ENCODE measurements at places on chromosomes 7 and 10. TPM values are rescaled to one million over a fixed set of nuclear protein-coding genes. Genes with fewer than 3 reads are reported as not detected.
A peak's percentile ranks its signal among the peaks of the same experiment; 100 is the strongest.

- no peak for DNase-seq
- no peak overlapping the region for H3K4me3 ChIP-seq
- peaks cover 5% of the 10 kb centered on the region for H3K4me1 ChIP-seq
- H3K36me3 ChIP-seq, result no peaks in the 10 kb centered on the region
- H3K27me3 ChIP-seq, result no peaks in the 10 kb centered on the region
- H3K27ac ChIP-seq, result no peak overlapping the region
Observed at GRCh38 chr10:680146-680545, 9.3 kb downstream of the DIP2C start.

GRCh38 chr10:14667781-14668180 is 106.9 kb downstream of the FAM107B start:
- H3K4me3 ChIP-seq, result no peak overlapping the region
- H3K4me1 ChIP-seq, result peaks cover 6% of the 10 kb centered on the region
- no peak for DNase-seq
- H3K27ac ChIP-seq, result peak overlapping the region; percentile 60
- H3K36me3 ChIP-seq, result no peaks in the 10 kb centered on the region

DNA sequence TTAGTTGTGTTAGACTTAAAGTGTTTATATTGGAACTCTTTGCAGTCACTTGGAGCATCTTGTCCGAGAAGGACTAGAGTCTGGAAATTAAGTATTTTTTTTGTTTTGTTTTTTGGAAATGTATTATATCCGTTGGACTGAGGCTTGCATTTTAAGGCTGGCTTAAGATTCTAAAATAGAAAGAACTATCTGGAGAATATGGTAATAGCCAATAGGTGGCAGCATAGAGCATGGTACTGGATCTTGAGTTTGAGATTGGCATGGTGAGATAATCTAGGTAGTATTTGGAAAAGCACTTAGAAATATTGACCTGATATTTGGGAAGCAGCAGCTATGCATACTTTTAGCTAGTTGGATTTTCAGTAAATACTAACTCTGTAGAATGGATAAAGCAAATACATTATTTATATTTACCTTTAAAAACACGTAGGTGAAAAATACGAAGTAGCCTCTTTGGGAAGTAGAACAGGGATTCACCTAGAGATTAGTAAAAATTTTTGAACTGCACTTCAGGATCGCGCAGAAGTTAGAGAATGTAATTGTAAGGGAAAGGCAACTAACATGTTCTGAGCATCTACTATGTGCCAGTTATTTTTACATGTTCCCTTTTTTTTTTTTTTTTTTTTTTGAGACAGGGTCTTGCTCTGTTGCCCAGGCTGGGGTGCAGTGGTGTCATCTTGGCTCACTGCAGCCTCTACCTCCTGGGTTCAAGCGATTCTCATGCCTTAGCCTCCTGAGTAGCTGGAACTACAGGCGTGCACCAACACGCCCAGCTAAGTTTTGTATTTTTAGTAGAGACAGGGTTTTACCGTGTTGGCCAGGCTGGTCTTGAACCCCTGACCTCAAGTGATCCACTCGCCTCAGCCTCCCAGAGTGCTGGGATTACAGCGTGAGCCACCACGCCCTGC is 78.6 kb downstream of the LCOR start:
- no peaks in the 10 kb centered on the region for H3K36me3 ChIP-seq
- DNase-seq, result no peak
- H3K27me3 ChIP-seq, result no peaks in the 10 kb centered on the region

- no peaks in the 10 kb centered on the region for H3K36me3 ChIP-seq
- no peaks in the 10 kb centered on the region for H3K27me3 ChIP-seq
- H3K4me3 ChIP-seq, result no peak overlapping the region
- no peak overlapping the region for H3K27ac ChIP-seq
- no peaks in the 10 kb centered on the region for H3K4me1 ChIP-seq
Observed at GRCh38 chr7:127873715-127874636, 157.3 kb downstream of the LRRC4 start.

- H3K27me3 ChIP-seq, result no peaks in the 10 kb centered on the region
- DNase-seq, result no peak
- H3K36me3 ChIP-seq, result no peaks in the 10 kb centered on the region
- H3K27ac ChIP-seq, result no peak overlapping the region
- H3K4me3 ChIP-seq, result no peak overlapping the region
- H3K4me1 ChIP-seq, result no peaks in the 10 kb centered on the region
Observed at GRCh38 chr7:90886416-90886815, 290.3 kb downstream of the CDK14 start.

- no peak overlapping the region for H3K4me3 ChIP-seq
- no peaks in the 10 kb centered on the region for H3K27me3 ChIP-seq
- no peak for DNase-seq
- no peak overlapping the region for H3K27ac ChIP-seq
- no peaks in the 10 kb centered on the region for H3K4me1 ChIP-seq
- no peaks in the 10 kb centered on the region for H3K36me3 ChIP-seq
Observed at GRCh38 chr10:13404305-13404759, 56.2 kb upstream of the SEPHS1 start.

DNA sequence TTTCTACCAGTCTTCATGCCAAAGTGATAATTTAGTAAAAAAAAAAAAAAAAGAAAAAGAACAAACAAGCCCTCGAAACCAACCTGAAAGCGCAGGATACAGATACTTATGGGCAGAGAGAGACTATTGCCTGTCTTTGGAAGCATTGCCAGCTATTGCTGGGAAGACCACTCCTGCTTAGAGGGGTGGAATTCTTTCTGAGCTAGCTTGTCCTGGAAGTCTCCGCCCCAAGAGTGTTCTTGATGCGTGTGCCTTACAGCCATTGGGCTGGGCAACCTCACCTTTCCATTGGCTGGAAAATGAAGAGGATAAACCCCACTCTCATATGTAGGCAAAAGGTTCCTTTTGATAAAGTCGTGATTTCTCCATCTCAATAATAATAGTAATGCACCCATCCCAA is 19.9 kb upstream of the INSYN2A start:
- DNase-seq, result no peak
- no peaks in the 10 kb centered on the region for H3K36me3 ChIP-seq
- no peak overlapping the region for H3K4me3 ChIP-seq
- H3K4me1 ChIP-seq, result no peaks in the 10 kb centered on the region
- H3K27ac ChIP-seq, result no peak overlapping the region

DNA sequence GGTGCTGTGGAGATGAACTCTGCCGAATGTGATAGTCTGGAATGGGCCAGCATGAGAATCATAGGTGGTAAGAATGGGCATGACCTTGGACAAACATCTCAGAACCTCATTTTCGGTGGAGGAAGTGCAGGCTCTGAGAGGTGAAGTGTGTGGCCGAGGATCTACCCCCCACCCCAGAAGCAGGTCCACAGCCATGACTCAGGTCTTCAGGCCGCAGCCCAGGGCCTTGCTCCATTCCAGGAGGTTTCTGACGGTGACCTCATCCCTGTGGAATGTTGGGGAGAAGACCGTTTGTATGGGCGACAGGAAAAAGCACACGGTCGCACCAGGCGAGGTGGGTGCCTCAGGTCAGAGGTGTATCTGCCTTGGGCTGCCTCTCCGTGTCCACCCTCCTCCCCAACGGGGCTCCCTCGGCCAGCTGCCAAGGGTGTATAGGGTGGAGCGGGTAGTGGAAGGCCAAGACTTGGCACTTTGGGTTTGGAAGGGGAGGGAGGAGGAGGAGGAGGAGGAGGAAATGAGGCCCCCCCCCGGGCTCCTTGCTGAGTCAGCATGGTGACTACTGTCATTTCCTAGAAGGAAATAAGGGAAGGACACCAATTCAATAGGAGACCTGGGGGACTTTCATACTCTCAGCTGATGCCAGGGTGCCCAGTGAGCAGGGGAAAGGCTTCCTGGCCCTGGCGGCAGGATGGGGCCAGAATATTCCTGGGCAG is 168.0 kb upstream of the RHEB start:
- peaks cover 6% of the 10 kb centered on the region for H3K4me1 ChIP-seq
- no peak overlapping the region for H3K4me3 ChIP-seq
- H3K27ac ChIP-seq, result peak overlapping the region; percentile 70
- H3K27me3 ChIP-seq, result no peaks in the 10 kb centered on the region

DNA sequence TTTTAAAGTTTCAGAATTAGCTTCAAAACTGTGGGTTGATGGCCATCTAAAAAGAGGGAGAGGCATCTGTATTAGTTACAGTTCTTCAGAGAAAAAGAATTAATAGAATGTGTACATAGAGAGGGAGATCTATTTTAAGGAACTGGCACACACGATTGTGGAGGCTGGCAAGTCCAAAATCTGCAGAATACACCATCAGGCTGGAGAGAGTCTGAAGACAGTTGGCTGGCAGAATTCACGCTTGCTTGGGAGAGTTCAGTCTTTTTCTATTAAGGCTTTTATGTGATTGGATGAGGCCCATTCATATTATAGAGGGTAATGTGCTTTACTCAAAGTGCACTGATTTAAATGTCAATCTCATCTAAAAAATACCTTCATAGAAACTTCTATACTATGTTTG is 135.1 kb upstream of the SORCS1 start:
- no peak for DNase-seq
- no peaks in the 10 kb centered on the region for H3K4me1 ChIP-seq

- H3K36me3 ChIP-seq, result no peaks in the 10 kb centered on the region
- no peak overlapping the region for H3K27ac ChIP-seq
Observed at GRCh38 chr10:11299125-11299524, 281.5 kb downstream of the CELF2 start.

- H3K4me1 ChIP-seq, result no peaks in the 10 kb centered on the region
- no peak overlapping the region for H3K27ac ChIP-seq
- no peak overlapping the region for H3K4me3 ChIP-seq
- no peaks in the 10 kb centered on the region for H3K36me3 ChIP-seq
- H3K27me3 ChIP-seq, result no peaks in the 10 kb centered on the region
Observed at GRCh38 chr7:39583539-39583938, 17.3 kb downstream of the YAE1 start.

- no peak for DNase-seq
- no peak overlapping the region for H3K4me3 ChIP-seq
- H3K36me3 ChIP-seq, result no peaks in the 10 kb centered on the region
- H3K27ac ChIP-seq, result no peak overlapping the region
- H3K27me3 ChIP-seq, result no peaks in the 10 kb centered on the region
- no peaks in the 10 kb centered on the region for H3K4me1 ChIP-seq
Observed at GRCh38 chr7:157579425-157579824, 242.6 kb downstream of the DNAJB6 start.

GRCh38 chr7:151623766-151624165 is 104.1 kb upstream of the RHEB start:
- H3K27me3 ChIP-seq, result no peaks in the 10 kb centered on the region
- no peak overlapping the region for H3K27ac ChIP-seq

- peak overlapping the region; percentile 32 for H3K27ac ChIP-seq
- no peaks in the 10 kb centered on the region for H3K4me1 ChIP-seq
- no peaks in the 10 kb centered on the region for H3K36me3 ChIP-seq
- no peak overlapping the region for H3K4me3 ChIP-seq
Observed at GRCh38 chr10:72746426-72747363, 54.8 kb downstream of the MCU start.

DNA sequence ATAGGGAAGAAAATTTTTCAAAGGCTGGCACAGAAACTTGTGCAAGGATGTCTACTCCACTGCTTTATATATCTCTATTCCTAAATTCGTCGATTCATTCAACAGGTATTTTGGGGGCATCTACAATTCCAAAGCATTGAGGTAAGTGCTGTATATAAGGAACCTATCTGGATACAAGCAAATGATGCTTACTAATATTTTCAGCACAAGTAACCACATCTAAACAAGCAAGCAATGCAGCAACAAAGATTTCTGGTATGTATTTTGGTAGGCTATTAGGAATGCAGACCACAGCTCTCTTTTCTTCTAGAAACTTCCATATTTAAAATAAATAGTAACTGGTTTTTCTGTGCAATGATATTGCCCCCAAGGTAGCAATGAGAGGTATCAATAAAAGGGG is 183.9 kb downstream of the SGMS1 start:
- H3K4me3 ChIP-seq, result no peak overlapping the region
- H3K27ac ChIP-seq, result no peak overlapping the region

DNA sequence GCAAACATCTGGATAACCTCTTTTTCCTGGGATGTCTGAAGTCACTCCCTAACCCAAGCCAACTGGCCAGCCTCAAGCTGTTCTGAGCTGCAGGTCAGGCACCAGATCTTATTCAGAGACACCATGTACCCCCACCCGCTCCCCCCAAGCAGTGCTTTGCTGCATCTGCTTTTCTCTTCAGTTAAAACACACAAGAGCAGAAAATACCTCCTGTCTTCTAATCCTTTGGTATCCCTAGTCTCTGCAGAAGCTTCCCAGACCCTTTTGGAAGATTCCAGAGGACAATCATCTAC is 3.0 kb downstream of the ZNF488 start:
- H3K27ac ChIP-seq, result no peak overlapping the region
- H3K4me1 ChIP-seq, result no peaks in the 10 kb centered on the region
- no peaks in the 10 kb centered on the region for H3K36me3 ChIP-seq
- H3K4me3 ChIP-seq, result no peak overlapping the region
- no peaks in the 10 kb centered on the region for H3K27me3 ChIP-seq

DNA sequence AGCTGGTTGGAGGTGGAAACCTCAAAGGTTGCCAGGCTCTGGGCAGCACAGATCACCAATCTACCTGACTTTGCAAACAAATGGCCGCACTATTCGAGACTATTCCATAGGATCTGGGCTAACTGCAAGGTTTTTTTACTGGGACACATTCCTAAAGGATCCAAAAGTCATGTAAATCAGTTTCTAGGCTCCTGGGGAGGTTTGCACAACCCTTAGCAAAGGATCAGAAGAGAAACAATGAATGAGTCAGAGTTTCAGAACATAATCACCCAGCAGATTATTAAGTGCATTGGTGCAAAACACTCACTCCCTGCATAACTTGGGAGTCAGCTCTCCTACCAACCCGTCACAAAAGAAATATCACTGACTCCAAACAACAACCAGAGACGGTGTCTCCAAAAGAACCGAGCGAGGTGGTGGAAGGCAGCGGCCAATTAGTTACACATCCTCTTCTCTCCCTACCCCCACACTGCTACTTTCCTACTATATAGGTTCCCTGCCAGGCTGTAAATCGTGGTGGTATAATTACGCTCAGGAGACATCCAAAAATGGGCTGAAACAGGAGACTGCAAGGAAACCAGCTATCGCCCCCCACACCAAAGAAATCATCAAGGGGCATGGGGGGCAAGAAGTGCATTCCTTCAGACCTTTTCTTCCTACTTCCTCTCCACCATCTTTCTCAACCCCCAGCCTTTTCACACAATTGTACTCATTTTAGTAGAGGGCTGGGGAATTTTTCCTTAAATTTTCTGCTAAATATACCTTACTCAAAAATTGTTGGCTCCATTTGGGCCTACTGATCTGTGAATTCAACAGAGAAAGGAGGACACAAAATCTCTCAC is 3.2 kb downstream of the UBE2H start:
- H3K27me3 ChIP-seq, result no peaks in the 10 kb centered on the region
- H3K4me3 ChIP-seq, result peak overlapping the region; percentile 74
- H3K36me3 ChIP-seq, result no peaks in the 10 kb centered on the region

- H3K4me1 ChIP-seq, result no peaks in the 10 kb centered on the region
- DNase-seq, result no peak
- no peaks in the 10 kb centered on the region for H3K27me3 ChIP-seq
- H3K27ac ChIP-seq, result peak overlapping the region; percentile 1
Observed at GRCh38 chr10:95260397-95260881, 30.4 kb downstream of the PDLIM1 start.

AGFG2 gene
- total RNA-seq, result 13.7 TPM

SFTPA1 gene
- not detected for total RNA-seq

MYO3A gene
- not detected for total RNA-seq

SDK1 gene
- total RNA-seq, result 3.8 TPM

SRRM3 gene
- total RNA-seq, result 15.9 TPM

NANOS1 gene
- 1.5 TPM for total RNA-seq

ASNS gene
- total RNA-seq, result not detected

IRF5 gene
- total RNA-seq, result 2.0 TPM

SMURF1 gene
- total RNA-seq, result 31.3 TPM

Data from uterus (tissue), 4 donors.